ENCODE measurements at places on chromosomes 11 and 22. TPM values are rescaled to one million over a fixed set of nuclear protein-coding genes. Genes with fewer than 3 reads are reported as not detected.

- DNase-seq = no peak
- no peaks in the 10 kb centered on the region for H3K4me1 ChIP-seq
- no peak overlapping the region for H3K4me3 ChIP-seq
- no peak overlapping the region for H3K27ac ChIP-seq
- H3K36me3 ChIP-seq = no peaks in the 10 kb centered on the region
Observed at GRCh38 chr11:110991661-110992355, 253.7 kb upstream of the POU2AF2 start.

- no peaks in the 10 kb centered on the region for H3K27me3 ChIP-seq
- DNase-seq = no peak
- no peak overlapping the region for H3K4me3 ChIP-seq
Observed at GRCh38 chr11:16956538-16957153, 57.6 kb downstream of the PLEKHA7 start.

GRCh38 chr11:10483584-10483983, 28.5 kb downstream of the AMPD3 start:
- no peak for DNase-seq
- no peaks in the 10 kb centered on the region for H3K4me1 ChIP-seq
- H3K4me3 ChIP-seq = no peak overlapping the region
- peaks cover 94% of the 10 kb centered on the region for H3K36me3 ChIP-seq
- no peaks in the 10 kb centered on the region for H3K27me3 ChIP-seq

DNA sequence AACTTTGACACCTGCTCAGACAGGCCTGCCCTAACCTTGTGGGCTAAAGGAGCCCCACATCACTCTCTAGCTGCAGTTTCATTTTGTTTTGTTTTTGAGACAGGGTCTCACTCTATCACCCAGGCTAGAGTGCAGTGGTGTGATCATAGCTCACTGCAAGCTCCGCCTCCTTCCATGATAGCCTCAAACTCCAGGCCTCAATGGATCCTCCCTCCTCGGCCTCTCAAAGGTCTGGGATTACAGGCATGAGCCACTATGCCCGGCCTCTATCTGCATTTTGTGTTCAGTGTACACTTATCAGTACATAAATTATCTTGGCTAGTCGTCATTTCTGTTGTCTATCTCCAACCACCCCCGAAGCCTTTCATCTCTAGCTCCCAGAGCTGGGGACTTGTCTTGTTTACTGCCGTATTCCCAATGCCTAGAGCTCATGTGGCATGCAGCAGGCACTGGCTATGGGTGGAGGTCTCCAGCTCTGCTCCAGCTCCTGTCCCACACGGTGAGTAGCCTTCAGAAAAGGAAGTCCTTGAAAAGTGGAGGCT, 22.1 kb upstream of the PEX26 start:
- H3K4me1 ChIP-seq = peaks cover 2% of the 10 kb centered on the region
- no peaks in the 10 kb centered on the region for H3K27me3 ChIP-seq
- peak overlapping the region; percentile 60 for H3K27ac ChIP-seq
- no peak overlapping the region for H3K4me3 ChIP-seq

GRCh38 chr11:27470826-27471588, 1.6 kb downstream of the LGR4 start:
- H3K27me3 ChIP-seq = no peaks in the 10 kb centered on the region
- peaks cover 5% of the 10 kb centered on the region for H3K4me1 ChIP-seq
- DNase-seq = no peak
- H3K27ac ChIP-seq = no peak overlapping the region
- peak overlapping the region; percentile 56 for H3K4me3 ChIP-seq

- no peak overlapping the region for H3K4me3 ChIP-seq
- H3K27ac ChIP-seq = no peak overlapping the region
- no peaks in the 10 kb centered on the region for H3K4me1 ChIP-seq
Observed at GRCh38 chr11:959027-959426, 33.4 kb downstream of the AP2A2 start.

GRCh38 chr11:75677275-75677674, 8.4 kb upstream of the MAP6 start:
- DNase-seq = no peak
- peaks cover 4% of the 10 kb centered on the region for H3K27me3 ChIP-seq
- no peaks in the 10 kb centered on the region for H3K4me1 ChIP-seq
- no peak overlapping the region for H3K4me3 ChIP-seq
- no peaks in the 10 kb centered on the region for H3K36me3 ChIP-seq

The LRRC32 gene
- 66.8 TPM for total RNA-seq
